ENCODE measurements at places on chromosomes 11 and 22.

DNA sequence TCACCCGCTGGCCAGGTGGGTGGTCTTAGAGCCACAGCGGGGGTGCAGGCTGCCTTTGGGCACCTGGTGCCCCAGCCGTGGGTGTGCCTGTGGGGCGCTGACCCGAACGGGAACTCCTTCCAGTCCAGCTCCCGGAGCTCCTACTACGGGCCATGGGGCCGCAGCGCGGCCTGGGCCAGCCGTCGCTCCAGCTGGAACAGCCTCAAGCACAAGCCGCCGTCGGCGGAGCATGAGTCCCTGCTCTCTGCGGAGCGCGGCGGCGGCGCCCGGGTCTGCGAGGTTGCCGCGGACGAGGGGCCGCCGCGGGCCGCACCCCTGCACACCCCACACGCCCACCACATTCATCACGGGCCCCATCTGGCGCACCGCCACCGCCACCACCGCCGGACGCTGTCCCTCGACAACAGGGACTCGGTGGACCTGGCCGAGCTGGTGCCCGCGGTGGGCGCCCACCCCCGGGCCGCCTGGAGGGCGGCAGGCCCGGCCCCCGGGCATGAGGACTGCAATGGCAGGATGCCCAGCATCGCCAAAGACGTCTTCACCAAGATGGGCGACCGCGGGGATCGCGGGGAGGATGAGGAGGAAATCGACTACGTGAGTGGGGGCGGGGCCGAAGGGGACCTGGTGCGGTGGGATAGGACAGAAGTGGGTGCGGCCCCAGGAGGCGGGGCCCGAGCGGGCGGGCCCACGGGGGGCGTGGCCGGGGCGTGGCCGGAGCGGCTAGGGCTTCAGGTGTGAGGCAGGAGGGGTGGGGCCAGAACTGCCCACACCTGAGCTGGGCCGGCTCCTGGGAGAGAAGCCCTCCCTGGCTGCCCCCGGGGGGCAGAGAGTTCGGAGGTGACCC, 91.5 kb downstream of the CACNA1I start:
- DNase-seq = no peak

DNA sequence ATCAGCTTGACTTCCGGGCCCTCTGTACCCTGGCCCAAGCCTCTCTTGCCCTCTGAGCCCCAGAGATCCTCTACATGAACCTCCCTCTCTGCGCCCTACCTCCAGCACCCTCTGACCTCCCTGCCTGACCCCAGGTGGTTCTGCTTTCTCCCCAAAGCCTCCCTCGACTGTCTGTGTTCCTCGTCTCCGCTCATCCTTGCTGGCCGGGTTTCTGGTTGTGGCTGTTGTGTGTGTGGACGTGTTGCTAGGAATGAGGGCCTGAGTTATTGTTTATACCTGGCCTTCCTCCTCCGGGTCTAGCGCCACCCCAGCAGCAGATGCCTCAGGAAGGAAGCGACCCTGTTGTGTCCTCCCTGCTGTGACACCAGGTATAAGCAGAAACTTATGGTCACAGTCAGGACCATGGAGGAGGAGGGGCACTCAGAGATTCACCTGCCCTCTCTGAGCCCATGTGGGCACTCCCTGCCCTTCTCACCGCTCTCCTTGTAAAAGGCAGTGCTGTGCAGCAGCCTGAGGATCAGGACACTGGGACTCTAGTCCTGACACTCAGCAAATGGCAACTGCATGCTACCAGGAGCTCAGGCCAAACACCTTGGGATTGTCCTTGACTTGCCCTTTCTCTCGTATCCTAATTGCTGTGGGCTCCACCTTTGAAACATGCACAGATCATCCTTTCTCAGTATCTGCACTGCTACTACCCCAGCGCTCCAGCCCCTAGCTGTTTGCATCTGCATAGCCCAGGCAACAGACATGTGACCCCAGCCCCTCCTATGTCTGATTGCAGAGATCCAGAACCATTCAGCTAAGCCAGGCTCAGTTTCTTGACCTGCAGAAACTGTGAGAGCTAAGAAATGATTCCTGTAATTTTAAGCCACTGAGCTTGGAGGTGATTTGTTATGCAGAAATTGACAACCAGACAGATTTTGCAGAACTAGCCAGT, 140.1 kb downstream of the ST3GAL4 start:
- no peak for DNase-seq

- DNase-seq = no peak
Measured at GRCh38 chr11:110513259-110513801, 83.6 kb downstream of the FDX1 start.

DNA sequence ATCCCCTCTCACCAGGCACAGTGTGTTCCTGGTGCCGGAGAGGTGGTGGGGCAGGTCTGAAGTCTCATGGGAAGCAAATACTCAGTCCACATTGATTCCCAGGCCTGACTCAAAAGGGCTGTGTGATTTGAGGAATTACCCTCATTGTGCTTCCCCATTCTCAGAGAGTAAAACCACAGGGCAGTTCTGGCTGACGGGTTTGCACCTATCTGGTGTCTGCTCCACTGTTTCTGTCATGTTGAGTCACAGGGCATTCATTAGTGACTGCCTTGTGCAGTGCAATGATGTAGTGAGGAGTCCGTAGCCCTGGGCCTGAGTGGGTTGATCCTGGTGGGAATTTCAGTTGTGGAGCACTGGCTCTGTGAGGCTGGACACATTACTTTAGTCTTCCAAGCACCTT, 85.2 kb upstream of the ARHGAP20 start:
- no peak for DNase-seq

DNA sequence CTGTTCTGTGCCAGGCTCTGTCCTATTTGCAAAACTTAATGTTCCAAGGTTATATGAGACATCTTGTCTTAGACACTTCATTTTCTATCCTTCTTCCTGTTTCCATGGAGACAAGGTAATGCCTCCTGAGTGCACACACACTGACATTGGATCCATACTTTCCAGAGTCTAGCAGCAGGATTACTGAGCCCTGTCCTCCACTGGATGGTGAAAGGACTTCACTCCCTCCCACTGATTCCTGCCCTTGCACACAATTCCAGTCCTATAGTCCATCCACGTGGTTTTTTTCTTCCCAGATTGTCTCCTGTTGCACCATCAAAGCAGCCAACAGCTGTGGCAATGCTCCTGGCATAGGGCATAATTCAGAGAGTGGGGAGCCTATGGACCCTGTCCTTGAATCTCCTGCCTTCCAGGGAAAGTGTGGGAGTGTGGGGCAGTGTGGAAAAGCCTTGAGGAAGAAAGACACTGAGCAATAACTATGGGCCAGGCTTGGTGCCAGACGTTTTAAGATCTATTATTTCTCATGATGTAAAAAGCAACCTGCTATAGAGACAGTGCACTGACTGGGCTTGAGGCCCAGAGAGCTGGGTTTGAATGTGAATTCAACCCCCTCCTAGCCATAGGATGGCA, 31.3 kb downstream of the SERPINH1 start:
- DNase-seq = no peak

DNA sequence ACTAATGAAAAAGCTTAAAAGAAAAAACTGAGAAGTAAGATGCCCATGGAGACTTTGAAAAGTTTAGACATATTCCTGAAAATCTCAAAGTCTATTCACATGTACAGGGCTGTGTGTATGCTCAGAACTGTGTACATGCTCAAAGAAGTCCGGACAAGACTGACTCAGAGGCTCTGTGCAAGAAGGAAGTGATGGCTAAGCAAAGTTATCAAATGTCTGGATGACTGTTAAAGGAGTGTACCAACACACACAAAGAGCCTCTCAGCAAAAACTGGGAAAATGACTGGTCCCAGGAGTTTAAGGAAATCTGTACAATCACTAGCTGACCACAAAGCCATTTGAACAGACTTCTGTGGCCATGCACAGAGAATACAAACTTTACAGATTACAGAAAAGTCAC, 33.1 kb upstream of the ARHGAP32 start:
- no peak for DNase-seq

DNA sequence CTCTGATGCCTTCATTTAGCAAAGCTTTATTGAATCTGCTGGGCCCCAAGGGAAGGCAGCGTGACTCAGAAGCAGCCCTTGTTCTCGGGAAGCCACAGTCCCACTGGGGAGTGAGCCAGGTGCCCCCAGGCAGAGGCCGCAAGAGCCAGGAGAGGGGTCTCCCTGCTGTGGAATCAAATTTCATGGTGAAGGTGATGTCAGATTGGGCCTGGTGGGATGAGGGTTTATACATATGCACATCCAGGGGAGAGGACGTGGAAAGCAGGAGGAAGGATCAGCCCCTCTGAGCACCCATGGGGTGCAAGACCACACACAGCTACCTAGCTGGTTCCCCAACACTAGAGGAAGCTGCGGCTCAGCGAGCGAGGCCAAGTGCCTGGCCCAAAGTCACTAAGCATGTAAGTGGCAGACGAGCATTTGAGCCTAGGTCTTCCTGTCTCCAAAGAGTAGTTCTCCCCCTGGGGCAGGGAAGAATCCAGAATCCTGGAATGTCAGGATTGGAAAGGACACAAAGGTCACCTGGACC, 2.0 kb downstream of the SYNGR1 start:
- no peak for DNase-seq

GRCh38 chr11:29161191-29161590, 855.6 kb downstream of the KCNA4 start:
- DNase-seq = no peak

DNA sequence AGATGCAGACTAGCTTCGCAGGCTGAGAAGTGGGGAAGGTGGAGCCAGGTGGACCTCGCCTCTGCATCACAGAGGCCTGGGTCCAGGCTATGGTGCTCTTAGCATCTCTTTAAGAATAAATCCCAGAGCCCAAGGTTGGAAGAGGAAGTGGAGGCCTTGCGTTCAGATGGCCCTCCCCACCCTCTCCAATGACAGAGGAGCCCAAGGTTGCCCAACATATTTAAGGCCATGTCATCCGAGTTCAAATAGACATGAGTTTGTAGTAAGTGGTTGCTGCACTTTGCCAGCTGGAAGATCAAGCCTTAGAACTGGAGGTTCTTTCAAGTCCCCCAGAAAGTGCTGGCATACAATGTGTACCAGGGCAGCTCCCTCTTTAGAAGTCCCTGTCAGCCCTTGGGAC, 47.1 kb upstream of the HORMAD2 start:
- DNase-seq = no peak

- peak; percentile 12 for DNase-seq
Measured at GRCh38 chr11:47863189-47863897, 15.2 kb upstream of the NUP160 start.

DNA sequence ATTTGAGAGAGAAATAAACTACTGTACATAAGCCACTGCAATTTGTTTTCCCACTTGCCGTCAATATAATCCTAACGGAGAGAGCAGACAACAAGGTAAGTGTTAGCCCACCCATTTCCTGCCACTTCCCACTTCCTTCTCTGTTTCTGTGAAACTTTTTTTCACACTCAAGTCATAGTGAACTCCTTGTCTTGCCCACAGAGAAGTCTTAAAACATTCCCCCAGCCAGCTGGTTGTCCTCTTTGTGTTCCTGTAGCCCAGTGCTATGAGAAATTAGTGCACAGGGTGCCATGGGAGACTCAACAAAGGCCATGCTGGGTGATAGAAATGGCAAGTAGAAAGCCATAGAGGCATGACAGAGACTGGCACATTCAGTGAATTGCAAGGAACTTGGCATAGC, 208.6 kb downstream of the BLID start:
- no peak for DNase-seq

GRCh38 chr22:37402184-37402506, 25.1 kb downstream of the ELFN2 start:
- no peak for DNase-seq

GRCh38 chr22:49525801-49526535, 301.7 kb downstream of the BRD1 start:
- DNase-seq = no peak

DNA sequence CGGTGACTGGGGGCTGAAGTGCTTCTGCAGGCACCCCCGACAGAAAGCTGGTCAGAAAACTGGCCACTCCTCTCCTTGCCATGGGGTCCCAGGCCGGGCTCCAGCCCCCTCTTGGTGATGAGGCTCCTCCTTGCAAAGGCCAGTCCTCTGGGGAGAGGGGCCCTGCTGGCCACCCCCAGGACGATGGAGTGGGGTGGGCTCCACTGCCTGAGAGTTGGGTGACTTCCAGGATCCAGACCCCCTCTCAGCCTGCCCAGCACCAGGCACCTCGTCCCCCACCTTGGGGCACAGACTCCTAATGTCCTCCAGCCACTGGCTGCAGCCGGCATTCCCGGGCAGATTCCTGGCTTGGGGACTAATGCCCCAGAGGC, 441 bp upstream of the RPS6KA4 start:
- no peak for DNase-seq

GRCh38 chr22:39239561-39240423, 5.0 kb downstream of the PDGFB start:
- no peak for DNase-seq

- no peak for DNase-seq
Measured at GRCh38 chr11:76598426-76598839, 72.1 kb downstream of the LRRC32 start.

GRCh38 chr11:125923012-125923579, 18.8 kb downstream of the DDX25 start:
- peak; percentile 53 for DNase-seq

GRCh38 chr11:12678092-12678491, 3.9 kb downstream of the TEAD1 start:
- DNase-seq = no peak

- DNase-seq = no peak
Measured at GRCh38 chr11:31089117-31089516, 280.4 kb downstream of the DCDC1 start.

DNA sequence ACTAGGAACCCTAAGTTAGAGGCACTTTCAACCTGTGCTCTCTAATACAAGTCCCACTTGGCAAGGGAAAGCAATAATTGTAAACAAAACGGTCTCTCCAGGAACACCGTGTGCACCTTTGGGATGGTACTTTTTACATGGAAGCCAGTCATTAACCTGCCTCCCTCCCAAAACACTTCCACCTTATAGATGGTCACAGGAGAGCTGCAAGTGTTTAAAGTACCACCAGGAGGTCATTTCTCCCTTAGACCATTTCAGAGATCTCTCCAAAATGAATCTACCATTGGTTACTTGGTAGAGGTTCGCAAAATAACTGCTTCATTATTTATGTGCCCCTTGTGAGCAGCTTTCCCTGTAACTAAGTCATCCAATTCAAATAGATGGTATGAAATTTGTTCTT, 375.3 kb downstream of the DYNC2H1 start:
- no peak for DNase-seq

- DNase-seq = no peak
Measured at GRCh38 chr11:87036756-87037449, 831 bp upstream of the TMEM135 start.

GRCh38 chr11:88814076-88814475, 251.7 kb downstream of the GRM5 start:
- DNase-seq = no peak

DNA sequence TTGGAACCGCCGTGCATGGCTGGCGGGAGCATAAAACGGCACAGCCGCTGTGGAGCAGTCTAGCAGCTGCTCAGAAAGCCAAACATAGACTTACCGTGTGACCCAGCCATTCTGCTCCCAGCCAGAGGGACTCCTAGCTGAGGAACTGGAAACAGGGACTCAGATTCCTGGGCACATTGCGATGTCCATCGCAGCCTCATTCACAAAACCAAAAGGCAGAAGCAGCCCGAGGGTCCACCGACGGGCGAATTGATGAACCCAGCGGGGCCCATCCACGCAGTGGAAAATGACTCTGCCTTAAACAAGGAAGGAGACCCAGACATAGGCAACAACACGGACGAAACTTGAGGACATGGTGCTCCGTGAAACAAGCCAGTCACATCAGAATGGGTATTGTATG, 5.7 kb upstream of the MUC5B start:
- no peak for DNase-seq

All from hippocampal formation (tissue), 2 donors.